ENCODE measurements at places on chromosomes 16 and 17.
A peak's percentile ranks its signal among the peaks of the same experiment; 100 is the strongest.

DNA sequence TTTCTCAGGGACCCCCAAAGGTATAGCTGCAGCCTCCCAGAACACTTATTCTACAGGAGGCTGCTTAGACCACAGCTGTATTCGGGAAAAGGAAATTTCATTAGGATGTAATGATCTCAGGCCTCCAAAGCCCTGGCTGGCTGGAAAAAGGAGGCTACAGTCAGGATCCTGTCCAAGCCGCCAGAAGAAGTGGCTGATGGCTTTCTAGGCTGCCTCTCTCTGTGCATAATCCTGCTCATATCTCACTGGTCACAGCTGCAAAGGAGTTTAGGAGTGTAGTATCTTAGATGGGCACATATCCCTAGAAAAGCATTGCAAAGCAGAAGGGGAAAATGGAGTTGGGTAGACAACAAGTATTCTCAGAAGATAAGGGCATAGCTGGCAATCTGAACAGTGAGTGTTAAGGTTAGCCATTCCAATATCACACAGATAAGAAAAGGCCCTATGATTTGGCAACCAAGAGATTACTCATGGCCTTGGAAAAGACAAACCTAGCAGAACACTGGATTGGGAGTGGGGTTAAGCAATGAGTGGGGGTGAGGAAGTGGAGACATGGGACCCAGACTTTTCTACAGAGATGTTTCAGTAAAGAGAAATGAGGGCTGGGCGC is 26.0 kb upstream of the PRKCA start:
- no peak for DNase-seq

GRCh38 chr17:7014995-7015958 is 2.9 kb downstream of the RNASEK start:
- peak; percentile 93 for DNase-seq

DNA sequence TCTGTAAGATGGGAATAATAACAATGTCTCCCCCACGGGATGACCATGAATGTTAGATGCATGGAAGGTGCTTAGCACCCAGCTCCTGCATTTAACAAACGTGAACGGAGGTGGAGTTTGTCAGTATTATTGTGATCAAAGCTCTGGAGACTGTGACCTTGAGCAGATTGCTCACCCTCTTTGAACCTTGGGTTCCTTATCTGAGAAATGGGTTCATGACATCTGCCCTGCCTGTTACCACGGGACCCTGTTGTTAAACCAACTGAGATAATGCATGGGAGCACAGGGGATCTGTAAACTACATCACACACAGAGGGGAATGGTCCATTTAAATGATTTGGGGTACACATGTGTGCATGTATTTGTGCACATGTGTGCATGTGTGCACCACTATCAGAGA is 29.6 kb downstream of the MRM1 start:
- no peak for DNase-seq

DNA sequence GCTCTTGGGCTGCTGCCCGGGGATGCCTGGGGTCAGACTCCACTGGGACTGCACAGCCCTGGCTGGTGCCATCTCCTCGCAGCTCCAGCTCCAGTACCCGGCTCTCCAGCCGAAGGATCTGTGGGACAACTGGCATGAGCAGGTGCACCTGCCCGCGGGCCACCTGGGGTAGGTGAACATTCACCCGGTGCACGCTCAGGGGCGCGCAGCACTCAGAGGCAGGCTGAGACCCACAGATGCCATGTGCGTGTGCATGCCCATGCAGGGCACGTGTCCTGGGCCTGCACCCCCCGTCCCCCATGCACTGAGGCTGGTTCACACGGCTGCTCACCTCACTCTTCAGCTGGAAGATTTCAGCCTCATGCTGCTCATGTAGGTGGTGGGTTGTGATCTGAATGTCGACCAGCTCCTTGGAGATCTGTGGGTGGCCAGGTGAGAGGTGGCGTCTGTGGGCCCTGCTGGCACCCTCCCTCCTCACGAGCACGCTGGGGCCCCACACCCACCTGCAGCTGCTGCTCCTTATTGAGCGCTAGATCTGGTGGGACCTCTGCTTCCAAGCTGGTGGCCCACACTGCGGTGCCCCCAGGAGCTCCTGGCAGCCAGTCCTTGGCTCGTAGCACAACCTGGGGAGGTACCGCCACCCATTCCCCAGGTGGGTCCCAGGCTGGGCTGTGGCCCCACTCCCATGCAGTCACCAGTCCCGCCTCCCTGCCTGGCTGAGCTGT is 618 bp downstream of the CCDC78 start:
- no peak for DNase-seq

- DNase-seq: no peak
Measured at GRCh38 chr17:44652727-44653126, 3.5 kb upstream of the MEIOC start.

GRCh38 chr17:37605813-37606505 is 3.3 kb downstream of the SYNRG start:
- DNase-seq: peak; percentile 69

DNA sequence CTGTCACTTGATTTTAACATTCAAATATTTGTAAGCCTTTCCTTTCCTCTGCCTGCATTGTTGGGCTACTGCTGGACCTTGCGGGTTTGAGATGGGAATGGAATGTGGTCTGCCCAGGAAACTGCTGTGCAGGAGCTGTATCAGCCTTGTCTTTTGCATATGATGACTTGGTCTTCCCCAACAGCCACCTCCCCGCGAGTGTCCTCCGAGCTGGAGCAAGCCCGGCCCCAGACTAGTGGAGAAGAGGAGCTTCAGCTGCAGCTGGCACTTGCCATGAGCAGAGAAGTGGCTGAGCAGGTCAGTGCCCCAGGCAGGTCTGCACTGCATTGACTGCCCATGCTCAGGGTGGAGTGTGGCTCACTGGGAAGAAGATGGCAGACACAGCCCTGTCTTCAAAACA is 52.8 kb downstream of the B9D1 start:
- no peak for DNase-seq

GRCh38 chr17:49157784-49158183 is 25.2 kb downstream of the B4GALNT2 start:
- DNase-seq: no peak

DNA sequence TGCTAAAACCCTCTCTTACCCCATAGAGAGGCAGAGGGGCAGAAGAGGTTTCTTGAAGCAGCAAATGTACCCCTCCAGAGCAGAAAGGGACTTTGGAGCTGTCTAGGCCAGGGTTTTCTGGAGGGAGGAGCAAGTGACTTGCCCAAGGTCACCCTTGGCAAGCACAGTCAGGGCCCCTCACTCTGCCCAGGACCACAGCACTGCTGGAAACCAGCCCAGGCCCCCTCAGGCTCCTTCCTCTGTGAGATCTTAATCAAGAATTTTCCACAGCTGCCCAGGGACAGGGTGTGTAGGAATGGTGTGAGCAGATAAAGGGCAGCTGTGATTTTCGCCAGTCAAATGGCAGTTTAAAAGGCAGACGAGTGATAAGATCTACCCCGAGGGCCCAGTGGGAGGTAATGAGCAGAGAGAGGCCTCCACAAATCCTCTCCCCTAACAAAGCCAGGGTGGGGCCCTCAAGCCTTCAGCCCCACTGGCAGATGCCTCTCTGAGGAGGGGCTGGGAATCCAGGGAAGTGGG is 3.9 kb upstream of the SLC12A3 start:
- DNase-seq: no peak

- no peak for DNase-seq
Measured at GRCh38 chr17:39081851-39082250, 69.6 kb downstream of the PLXDC1 start.

- DNase-seq: no peak
Measured at GRCh38 chr17:53844491-53845107, 21.9 kb downstream of the KIF2B start.

GRCh38 chr17:27947005-27947406 is 53.8 kb upstream of the LYRM9 start:
- DNase-seq: no peak

- DNase-seq: no peak
Measured at GRCh38 chr17:62994931-62995330, 28.9 kb downstream of the TANC2 start.

- DNase-seq: peak; percentile 50
Measured at GRCh38 chr17:3695723-3696411, at the start of gene P2RX5. Gene P2RX5 (minus strand): TSS chr17:3696155. CDS start chr17:3696005, 150 bp downstream.

GRCh38 chr17:882827-883585 is 96.6 kb downstream of the NXN start:
- DNase-seq: no peak

DNA sequence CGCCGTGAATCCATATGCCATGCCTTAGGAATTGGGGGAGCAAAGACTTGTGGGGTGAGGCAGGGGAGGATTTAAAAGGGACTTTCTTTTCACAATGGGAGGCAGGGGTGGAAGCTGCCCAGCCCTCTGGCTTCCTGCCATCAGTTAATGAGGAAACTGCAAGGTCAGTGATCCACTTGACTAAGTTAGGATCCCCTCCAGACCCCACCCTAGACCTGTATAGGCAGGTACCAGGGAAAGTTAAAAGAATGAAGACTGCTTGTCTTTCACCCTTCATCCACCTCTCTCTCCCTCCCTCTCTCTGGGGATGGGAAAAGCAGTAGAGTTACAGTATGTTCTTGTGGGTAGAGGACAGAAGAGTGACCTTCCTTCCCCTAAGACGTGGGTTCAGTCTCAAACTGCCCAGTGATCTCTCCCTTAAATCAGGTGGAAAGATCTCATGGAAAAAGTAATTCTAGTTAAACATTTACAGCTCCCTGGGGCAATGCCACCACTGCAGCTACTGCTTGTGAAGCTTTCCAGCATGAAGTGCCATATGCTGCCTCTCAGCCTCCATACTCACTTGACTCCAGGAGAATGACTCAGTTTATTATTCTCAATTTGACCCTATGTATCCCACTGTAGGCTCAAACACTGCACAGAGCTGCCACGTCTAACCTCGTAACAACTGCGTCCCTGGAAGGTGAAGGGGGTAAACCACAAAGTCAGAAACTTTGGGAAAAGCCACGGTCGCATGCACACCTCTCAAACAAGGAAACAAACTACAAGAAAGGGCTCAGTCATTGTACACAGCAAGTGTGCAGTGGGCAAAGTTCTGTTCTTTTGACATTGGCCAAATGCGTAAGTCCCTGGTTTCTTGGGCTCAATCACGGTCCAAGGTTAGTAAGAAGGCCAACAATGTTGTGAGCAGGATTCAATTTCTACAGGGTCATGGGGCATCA is 1.2 kb downstream of the COA3 start:
- no peak for DNase-seq

GRCh38 chr17:45394913-45395568 is 37.6 kb downstream of the ARHGAP27 start:
- peak; percentile 52 for DNase-seq

- DNase-seq: no peak
Measured at GRCh38 chr17:39595928-39596510, 11.7 kb downstream of the NEUROD2 start.

GRCh38 chr17:43860927-43861622 is 14.1 kb downstream of the CD300LG start:
- DNase-seq: no peak

GRCh38 chr17:622356-622755 is 92.3 kb downstream of the VPS53 start:
- DNase-seq: no peak
